Activated T-helper 1 cell treated with anti-CD3 and anti-CD28 coated beads, Interleukin-12 subunit alpha, Interleukin-12 subunit beta, Interleukin-2, Interleukin-4 antibody, amounts not matched to agents 30 ng/mL and 10 ng/mL and 1 ng/mL, durations not matched to agents 14 hours and 24 hours and 36 hours (primary cell): ENCODE measurements at places on chromosomes 7 and 10.

DNA sequence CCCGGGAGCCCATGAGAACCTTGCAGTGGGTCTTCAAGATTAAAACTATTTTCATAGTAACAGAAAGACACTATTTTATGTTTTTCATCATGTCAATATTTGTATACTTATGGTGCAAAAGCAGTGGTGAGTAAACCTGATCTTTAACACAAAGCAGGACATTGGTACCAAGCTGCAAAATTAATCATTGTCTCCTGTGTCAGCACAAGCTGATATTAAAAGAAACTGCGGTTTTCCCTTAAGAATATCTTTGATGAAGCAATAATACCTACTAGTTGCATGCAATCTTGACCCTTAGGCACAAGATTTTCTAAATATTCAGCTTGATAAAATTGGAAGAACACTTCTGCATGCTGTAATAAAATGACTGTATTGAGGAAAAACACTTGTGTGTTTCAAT lies 121.7 kb downstream of the MDFIC start:
- no peak for DNase-seq
- H3K4me3 ChIP-seq, result no peak overlapping the region
- H3K27me3 ChIP-seq, result peaks cover 2% of the 10 kb centered on the region
- H3K4me1 ChIP-seq, result no peaks in the 10 kb centered on the region
- H3K27ac ChIP-seq, result no peak overlapping the region
- peaks cover 1% of the 10 kb centered on the region for H3K36me3 ChIP-seq

DNA sequence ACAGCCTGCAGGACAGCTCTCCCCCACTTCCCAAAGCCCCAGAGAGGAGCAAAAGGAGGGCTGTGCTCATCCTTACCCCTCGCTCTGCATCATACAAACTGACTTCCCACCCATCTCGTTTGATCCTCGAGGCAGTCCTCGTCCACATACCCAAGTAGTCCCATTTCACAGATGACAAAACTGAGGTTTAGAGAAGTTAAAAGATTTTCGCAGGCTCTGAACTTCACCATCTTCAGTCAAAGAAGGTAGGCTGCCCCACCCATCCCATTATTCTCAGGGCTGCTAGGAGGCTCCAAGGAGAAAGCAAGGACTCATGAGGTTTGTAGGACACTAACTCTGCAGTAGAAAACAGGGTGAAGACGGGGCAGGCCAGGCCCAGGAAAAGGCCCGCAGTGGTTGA lies 147.1 kb downstream of the SLIT1 start:
- peaks cover 5% of the 10 kb centered on the region for H3K27me3 ChIP-seq
- no peak overlapping the region for H3K27ac ChIP-seq
- H3K4me3 ChIP-seq, result no peak overlapping the region

DNA sequence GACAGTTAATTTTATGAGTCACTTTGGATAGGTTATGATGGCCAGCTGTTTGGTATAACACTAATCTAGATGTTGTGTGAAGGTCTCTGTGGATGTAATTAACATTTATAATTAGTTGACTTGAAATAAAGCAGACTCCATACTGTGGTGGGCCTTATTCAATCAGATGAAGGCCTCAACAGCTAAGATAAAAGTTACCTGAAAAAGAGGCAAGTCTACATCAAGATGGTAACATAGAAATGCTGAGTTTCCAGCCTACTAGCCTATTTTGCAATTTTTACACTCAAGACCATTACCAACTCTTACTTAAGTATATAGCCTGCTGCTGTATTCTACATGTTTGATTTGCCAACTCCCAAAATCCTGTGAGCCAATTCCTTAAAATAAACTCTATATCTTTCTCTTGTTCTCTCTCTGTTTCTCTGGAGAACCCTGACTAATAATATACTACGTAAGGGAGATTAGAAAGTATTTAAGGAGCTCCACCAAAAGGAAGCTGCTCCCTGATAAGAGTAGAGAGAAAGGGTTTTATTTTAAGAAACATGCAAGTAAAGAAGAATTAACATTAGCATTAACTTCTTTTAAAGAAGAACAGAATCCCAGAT lies 42.7 kb downstream of the ZNF438 start:
- H3K36me3 ChIP-seq, result peaks cover 10% of the 10 kb centered on the region
- H3K4me3 ChIP-seq, result no peak overlapping the region
- no peak for DNase-seq
- H3K4me1 ChIP-seq, result peaks cover 25% of the 10 kb centered on the region
- H3K27me3 ChIP-seq, result no peaks in the 10 kb centered on the region

DNA sequence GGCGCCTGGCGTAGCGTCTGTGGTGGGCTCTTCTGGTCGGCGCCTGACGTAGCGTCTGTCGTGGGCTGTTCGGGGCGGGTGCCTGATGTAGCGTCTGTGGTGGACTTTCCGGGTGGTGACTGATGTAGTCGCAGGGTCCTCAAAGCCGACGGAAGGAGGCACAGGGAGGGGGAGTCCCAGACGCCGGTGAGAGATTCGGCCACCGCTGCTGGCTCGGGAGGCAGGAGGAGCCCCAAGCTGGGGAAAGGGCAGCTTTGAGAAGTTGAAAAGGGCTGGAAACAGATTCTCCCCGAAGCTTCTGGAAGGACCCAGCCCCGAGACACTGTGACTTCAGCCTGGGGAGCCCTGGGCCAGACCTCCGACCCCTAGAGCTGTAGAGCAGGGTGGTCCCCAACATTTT lies 105.7 kb downstream of the DNAJB6 start:
- H3K27ac ChIP-seq, result no peak overlapping the region

DNA sequence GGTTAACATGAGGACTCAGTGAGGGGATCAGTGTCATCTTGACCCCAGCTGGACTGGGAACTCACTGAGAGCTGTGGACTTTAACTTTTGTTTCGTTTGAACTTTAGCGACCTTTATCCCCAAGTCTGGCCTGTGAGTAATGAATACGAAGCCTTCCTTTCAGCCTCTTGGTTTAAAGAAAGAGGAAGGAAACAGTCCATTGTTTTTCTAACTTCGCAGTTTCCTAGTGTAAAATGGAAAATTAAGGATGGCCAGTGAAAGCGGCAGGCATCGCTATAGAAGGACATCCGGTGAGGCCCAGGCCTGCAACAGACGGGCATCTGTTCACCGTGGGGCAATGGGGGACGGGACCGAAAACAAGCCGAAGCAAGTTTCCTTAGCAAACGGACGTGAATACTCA lies 44.1 kb upstream of the ADO start:
- no peak for DNase-seq
- H3K4me3 ChIP-seq, result no peak overlapping the region
- no peak overlapping the region for H3K27ac ChIP-seq
- H3K36me3 ChIP-seq, result no peaks in the 10 kb centered on the region
- H3K4me1 ChIP-seq, result peaks cover 20% of the 10 kb centered on the region
- peaks cover 2% of the 10 kb centered on the region for H3K27me3 ChIP-seq

- H3K27me3 ChIP-seq, result peaks cover 15% of the 10 kb centered on the region
- H3K4me1 ChIP-seq, result peaks cover 1% of the 10 kb centered on the region
- no peaks in the 10 kb centered on the region for H3K36me3 ChIP-seq
- H3K4me3 ChIP-seq, result no peak overlapping the region
- no peak for DNase-seq
- no peak overlapping the region for H3K27ac ChIP-seq
Measured at GRCh38 chr10:43251419-43252165, 15.3 kb downstream of the RASGEF1A start.

DNA sequence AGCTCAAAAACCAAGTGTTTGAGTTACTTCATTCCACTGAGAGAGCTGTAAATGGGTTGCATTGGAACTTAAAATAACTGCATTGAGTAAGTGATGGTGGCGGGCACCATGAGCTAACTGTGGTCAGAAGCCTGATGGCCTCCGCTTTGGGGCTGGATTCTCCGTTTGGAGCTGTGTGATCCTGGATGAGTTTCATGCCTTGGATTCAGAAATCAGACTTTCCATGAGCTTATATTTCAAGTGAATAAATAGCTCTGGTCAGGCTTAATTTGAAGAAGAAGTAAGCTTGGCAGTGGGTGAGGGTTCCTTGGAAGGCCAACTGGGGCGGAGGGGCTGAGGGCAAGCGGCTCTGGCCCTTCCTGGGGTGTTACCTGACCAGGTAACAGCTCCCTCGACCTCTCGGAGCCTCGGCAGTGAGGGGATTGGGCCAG lies 5.6 kb downstream of the HTRA1 start:
- no peak overlapping the region for H3K27ac ChIP-seq
- no peak for DNase-seq
- no peak overlapping the region for H3K4me3 ChIP-seq
- H3K4me1 ChIP-seq, result peaks cover 5% of the 10 kb centered on the region

DNA sequence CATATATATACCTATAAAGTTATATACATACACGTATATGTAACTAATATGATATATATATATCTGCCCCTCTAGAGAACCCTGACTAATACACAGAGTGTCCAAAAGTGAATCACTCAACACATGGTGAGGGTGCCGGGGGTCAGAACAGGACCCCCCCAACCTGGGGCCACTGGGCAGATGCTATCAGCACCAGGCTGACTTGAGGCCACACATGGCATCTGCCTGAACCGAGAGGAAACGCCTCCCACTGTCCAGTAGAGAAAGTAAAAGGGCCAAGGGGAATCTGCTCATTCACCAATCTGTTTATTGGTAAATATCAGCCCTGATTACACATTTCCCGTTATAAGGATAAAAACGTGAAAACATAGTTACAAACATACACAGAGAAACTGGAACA lies 218.3 kb downstream of the PTPRN2 start:
- H3K36me3 ChIP-seq, result no peaks in the 10 kb centered on the region
- DNase-seq, result no peak
- no peak overlapping the region for H3K27ac ChIP-seq
- no peak overlapping the region for H3K4me3 ChIP-seq

- H3K27me3 ChIP-seq, result no peaks in the 10 kb centered on the region
- peaks cover 5% of the 10 kb centered on the region for H3K36me3 ChIP-seq
- H3K27ac ChIP-seq, result peak overlapping the region; percentile 92
- DNase-seq, result no peak
- H3K4me1 ChIP-seq, result peaks cover 29% of the 10 kb centered on the region
- H3K4me3 ChIP-seq, result peak overlapping the region; percentile 77
Measured at GRCh38 chr10:133388236-133388972, 5.6 kb upstream of the MTG1 start.

DNA sequence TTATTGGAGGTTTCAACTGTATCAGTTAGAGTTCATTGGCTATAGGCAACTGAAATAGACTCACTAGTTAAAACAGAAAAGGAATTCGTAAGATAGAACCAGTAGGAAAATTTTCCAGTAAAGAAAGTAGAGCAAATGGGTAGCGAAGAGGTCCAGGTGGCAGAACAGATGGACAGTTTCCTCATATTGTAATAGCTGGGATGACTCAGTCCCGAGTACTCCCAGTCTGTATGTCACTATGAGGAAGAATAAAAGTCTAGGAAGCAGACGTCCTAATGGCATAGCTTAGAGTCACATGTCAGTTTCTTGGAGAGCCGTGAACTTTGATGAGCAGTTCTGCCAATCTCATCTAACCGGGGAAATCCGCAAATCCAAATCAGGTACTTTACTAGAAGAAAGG lies 95.3 kb downstream of the RNF32 start:
- DNase-seq, result no peak
- H3K27me3 ChIP-seq, result no peaks in the 10 kb centered on the region
- no peak overlapping the region for H3K4me3 ChIP-seq
- peaks cover 39% of the 10 kb centered on the region for H3K36me3 ChIP-seq
- H3K4me1 ChIP-seq, result no peaks in the 10 kb centered on the region
- no peak overlapping the region for H3K27ac ChIP-seq

GRCh38 chr10:84269773-84270172 lies 24.9 kb downstream of the RGR start:
- H3K36me3 ChIP-seq, result no peaks in the 10 kb centered on the region
- H3K27me3 ChIP-seq, result no peaks in the 10 kb centered on the region
- no peak for DNase-seq
- H3K4me1 ChIP-seq, result peaks cover 21% of the 10 kb centered on the region
- no peak overlapping the region for H3K4me3 ChIP-seq

- no peak overlapping the region for H3K4me3 ChIP-seq
- no peak overlapping the region for H3K27ac ChIP-seq
- DNase-seq, result no peak
- H3K27me3 ChIP-seq, result no peaks in the 10 kb centered on the region
Measured at GRCh38 chr7:68087401-68087800, 1090.8 kb downstream of the TYW1 start.

GRCh38 chr7:68688416-68689086 lies 909.7 kb upstream of the AUTS2 start:
- no peaks in the 10 kb centered on the region for H3K27me3 ChIP-seq
- no peak for DNase-seq
- H3K4me1 ChIP-seq, result no peaks in the 10 kb centered on the region
- no peak overlapping the region for H3K27ac ChIP-seq
- H3K36me3 ChIP-seq, result no peaks in the 10 kb centered on the region

DNA sequence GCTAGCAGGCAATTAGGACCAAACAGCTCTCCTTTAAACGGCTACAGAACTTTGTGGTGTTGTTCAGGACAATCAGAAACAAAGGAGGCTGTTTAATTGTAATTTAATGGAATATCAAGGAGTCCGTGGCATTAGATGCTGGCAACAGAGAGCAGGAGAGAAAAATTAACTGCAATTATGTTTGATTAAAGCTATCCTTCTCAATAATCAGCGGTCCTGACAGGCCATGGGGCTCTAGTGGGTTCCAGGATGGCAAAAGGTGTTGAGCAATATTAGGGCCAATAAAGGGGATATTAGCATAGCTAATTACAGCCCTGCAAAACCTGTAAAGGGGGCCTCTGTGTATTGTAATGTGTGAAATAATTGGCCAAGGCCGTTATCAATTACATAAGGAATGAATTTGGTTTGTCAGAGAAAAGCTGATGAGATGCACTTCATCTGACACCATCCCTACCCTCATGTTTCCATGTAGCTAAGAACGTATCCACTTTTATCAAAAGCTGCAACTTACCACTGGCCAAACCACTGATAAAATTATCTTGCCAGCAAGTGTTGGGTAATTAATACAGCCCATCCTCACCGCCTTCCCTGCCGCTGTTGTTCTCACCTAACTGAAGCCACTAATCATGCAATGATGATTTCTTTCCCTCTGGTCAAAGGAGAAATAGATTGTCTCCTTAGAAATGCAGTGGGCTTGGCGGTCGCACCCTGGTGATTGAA lies 81.6 kb downstream of the EBF3 start:
- H3K36me3 ChIP-seq, result no peaks in the 10 kb centered on the region
- no peak overlapping the region for H3K27ac ChIP-seq
- no peak for DNase-seq
- no peaks in the 10 kb centered on the region for H3K4me1 ChIP-seq
- no peak overlapping the region for H3K4me3 ChIP-seq
- no peaks in the 10 kb centered on the region for H3K27me3 ChIP-seq

GRCh38 chr10:11329062-11329673 lies 282.3 kb downstream of the USP6NL start:
- peaks cover 6% of the 10 kb centered on the region for H3K4me1 ChIP-seq
- H3K4me3 ChIP-seq, result no peak overlapping the region
- no peak overlapping the region for H3K27ac ChIP-seq

DNA sequence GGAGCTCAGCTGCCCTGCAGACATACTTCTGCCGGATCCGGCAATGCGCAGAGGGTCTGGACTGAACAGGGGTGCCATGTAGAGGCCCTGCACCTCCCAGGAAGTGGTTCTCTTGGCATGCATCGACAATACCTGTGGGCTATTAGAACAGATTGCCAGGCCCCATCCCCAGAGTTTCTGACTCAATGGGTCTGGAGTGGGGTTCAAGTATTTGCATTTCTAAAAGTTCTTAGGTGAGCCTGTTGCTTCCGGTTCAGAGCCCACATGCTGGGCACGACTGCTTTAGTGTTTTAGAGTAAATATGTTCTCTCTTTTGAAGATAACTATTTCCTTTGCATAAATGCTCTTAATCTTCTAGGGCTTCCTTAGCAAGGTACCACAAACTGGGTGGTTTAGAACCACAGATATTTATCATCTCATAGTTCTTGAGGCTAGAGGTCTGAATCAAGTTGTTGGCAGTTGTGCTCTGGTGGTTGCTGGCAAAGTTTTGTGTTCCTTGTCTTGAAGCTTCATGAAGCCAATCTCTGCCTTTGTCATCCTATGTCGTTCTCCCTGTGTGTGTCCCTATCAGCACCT lies 435.5 kb downstream of the TCERG1L start:
- no peaks in the 10 kb centered on the region for H3K27me3 ChIP-seq
- no peak for DNase-seq
- H3K4me1 ChIP-seq, result no peaks in the 10 kb centered on the region
- no peak overlapping the region for H3K27ac ChIP-seq
- H3K4me3 ChIP-seq, result no peak overlapping the region
- no peaks in the 10 kb centered on the region for H3K36me3 ChIP-seq
